ENCODE measurements at places on chromosomes 12 and 14.

- peak; percentile 31 for DNase-seq
Measured at GRCh38 chr12:6074979-6075585, 49.4 kb downstream of the VWF start.

GRCh38 chr12:49030119-49030518, 11.5 kb upstream of the PRKAG1 start:
- no peak for DNase-seq

DNA sequence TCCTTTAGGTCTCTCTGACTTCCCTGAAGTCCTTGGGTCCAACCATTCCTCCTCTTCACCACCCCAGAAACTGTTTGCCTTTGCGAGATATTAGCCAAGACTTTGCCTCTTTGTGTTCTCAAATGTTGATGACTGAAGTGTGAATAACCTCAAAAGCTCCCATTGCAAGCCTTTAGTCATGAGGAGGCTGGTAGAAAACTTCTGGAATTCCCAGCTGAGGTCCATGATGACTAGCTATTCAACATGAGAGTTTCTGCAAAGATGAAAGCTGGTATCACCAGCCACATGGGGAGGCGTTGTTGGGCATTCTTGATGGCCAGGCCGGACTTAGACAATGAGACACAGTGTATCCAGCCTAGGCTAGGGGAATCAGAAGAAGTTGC, 111.7 kb downstream of the TBX5 start:
- DNase-seq = no peak

DNA sequence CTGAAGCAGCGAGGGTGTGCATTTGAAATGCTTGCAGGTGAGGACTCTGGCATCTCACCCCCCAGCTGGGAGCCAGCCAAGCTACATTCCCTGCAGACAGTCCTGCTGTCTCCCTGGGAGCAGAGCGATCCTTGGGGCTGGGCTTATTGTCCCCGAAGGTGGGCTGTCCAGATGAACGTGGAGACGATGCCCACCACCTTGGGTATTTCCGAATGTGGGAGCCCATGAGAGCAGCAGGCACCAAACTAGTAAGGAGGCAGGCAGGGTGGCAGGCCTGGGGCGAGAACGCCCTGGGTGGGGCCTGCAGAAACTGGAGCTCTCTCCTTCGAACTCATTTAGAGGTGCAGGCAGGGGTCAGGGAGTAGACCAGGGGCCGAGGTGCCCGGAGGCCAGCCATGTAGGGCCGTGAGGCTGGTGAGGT, 18.5 kb downstream of the ZBTB42 start:
- no peak for DNase-seq

DNA sequence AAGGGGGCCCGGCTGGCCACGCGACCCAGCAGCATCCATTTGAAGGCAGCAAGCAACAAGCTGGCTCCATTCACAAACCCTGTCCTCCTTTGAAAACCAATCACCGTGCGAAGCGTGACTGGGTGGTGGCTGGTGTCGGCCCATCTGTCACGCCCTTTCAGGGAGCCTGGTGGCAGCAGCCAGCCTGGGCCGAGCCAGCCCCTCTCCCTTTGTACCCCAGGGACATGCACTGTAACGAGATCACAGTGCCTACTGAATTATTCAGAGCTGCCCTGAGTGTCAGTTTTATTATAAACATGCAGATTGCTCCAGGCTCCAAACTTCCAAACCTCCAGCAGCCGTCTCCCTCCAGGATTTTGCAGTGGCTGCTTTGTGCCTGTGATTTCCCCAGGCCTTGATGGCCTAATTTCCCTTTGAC, 22.3 kb upstream of the CTDSP2 start:
- DNase-seq = no peak

DNA sequence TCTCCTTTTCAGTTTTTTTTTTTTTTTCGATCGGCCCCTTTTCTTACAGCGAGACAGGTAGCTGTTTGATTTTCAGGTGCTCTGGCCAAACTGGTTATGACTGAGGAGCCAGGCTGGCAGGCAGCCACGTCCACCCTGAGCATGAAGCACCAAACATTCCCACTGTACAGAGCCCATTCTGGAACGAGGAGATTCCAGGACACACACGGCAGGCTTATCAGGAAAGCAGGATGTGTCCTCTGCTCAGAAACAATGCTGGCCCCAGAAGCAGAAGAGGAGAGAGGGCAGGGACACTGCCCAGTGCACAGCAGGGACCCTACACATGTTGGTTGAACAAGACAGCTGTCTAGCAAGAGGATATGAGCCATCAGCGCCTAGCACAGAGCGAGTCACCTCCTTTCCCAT, 3.7 kb upstream of the KRT2 start:
- no peak for DNase-seq

DNA sequence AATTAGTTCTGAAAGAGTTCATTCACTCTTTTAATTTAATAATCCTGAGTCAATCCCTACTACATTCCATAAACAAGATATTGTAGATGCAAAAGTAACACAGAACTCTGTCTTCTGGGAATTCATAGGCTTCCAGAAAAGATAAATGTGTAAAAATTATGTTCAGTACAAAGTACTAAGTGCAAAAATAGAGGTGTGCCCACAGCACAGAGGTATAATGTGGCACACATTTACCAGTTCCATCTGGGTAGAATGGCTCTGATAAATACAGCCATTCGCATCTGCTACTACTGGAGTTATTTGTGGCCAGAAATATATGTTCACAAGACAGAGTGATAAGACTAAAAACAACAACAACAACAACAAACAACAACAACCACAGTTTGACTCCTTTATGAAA, 111.6 kb upstream of the PTPRB start:
- DNase-seq = no peak

DNA sequence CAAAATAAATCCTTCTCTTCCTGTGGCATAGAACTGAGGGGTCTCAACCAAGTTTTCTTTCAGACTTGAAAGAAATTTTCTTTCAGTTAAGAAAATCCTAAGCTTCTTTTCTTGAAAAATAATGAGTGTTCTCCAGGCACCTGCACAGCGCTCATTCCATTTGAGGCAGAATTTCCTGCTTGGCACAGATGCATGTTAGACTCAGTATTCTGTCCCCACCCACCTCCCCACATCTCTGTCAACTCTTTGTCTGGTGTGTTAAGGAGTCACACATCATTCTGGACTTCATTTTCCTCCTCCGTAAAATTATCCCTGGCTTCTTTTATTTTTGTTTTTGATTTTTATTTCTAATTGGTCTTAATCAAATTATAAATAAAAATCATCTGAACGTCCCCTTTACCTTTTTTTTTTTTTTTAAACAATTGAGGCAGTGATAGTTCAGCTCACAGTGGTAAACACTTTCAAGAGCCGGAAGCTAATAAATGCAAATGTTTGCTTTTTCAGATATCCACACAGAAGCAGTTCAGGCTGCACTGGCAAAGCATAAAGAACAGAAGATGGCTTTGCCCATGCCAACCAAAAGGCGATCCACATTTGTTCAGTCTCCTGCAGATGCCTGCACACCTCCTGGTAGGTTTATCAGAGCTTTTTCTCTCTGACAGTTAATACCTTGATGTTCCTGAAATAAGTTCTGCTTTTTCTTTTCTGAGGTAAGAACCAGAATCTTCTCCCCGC, 104.0 kb upstream of the ATF1 start:
- DNase-seq = no peak

GRCh38 chr14:87108726-87109125, 884.3 kb downstream of the GALC start:
- no peak for DNase-seq

GRCh38 chr12:10285919-10286318, 21.8 kb upstream of the KLRD1 start:
- no peak for DNase-seq

DNA sequence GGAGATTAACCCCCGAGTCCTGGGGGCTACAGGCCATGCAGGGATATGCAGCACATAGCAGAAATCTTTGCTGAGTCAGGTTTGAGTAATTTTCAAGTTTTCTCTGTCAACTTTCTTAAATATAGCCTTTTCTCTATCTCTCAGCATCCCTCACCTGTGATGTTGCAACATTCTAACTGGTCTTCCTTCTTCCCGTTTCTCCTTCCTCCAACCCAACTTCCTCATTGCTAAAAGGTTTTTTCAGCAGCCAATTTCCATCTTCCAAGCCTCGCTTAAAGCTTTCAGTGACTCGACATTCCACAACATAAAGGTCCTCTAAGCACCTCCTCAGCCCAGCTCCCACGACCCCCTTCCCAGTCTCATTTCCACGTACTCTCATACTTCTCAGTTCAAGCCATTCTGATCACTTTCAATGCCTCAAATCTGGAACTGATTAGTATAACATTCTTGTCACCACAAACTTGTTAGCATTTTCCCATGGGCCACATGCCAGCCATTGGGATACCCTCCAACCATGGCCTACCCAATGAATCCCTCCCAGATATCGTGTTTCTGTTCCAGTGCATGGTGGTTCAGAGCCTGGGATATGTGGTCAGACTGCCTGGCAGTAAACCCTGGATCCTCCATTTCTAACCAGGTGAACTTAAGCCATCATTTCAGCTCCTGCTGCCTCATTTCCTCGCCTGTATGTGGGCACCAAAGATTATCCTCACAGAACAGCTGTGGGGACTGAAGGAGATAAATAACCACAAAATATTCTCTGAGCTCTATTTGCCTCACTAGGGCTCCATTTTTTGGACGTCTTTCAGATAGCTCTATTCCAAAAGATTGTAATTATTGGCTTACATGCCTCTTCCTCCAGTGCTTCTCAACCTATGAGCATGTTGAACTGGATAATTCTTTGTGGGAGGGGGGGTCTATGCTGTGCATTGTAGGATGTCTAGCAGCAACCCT, 65.8 kb downstream of the KCNK10 start:
- no peak for DNase-seq

DNA sequence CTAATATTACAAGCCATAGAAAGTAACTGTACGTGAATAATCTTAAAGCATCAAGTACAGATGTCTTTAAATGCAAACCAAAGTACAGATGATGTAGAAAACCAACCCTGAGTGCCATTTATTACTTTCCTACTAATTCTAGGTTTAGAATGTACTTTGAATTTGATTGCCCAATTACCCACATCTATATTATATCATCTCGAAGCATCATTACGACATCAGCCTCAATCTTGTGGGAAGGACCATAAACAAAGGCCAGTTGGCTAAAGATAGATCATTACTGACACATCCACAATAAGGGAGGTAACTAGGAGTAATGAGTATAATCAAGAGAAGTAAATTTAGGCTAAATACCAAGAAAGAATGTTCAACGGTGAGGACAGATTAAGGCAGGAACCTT, 478.9 kb downstream of the BCAT1 start:
- no peak for DNase-seq

DNA sequence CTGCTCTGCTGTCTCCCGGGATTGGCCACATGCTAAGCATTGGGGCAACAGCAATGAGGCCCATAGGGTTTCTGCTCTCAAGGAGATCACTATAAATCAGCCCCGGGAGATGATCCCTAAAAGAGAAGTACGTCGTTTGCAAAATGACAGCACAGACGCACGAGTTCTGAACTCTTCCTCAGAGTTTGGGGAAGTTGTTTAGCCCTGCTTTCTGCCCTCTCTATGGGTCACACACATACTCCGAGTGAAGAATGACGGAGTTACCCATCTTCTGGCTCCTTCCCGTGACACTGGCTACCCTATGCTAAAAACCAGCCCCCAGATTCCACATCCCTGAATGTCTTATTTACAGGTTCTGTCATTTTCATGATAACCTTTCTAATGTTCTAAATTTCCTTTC, 258.0 kb upstream of the PLEKHG7 start:
- no peak for DNase-seq

GRCh38 chr12:26130728-26131127, 5.9 kb upstream of the BHLHE41 start:
- DNase-seq = no peak

DNA sequence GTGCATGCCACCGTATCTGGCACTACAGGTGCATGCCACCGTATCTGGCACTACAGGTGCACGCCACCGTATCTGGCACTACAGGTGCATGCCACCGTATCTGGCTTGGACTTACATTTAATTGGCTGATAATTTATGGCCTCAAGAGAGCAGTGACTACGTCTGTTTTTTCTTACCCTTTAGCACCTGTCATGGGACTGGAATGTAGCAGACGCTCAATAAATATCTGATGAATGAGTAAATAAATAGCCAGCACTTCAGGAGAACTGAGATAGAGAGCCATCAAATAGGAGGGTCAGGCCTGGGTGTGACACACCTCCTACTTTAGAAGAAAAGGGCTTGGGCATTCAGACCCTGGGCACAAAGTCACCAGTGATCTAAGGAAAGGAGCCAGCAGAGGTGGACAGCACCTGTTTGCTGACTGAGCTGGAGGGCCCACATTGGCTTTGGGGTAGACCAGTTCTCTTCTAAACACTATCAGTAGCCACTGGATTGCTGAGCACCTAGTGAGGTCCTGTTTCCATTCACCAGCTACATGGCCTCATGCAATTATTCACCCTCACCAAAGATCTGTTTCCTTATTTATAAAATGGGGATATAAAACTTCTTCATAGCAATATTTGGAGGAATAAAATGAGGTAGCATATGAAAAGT, 50.1 kb downstream of the RFX4 start:
- DNase-seq = no peak

- no peak for DNase-seq
Measured at GRCh38 chr12:44717612-44718011, 158.5 kb downstream of the NELL2 start.

- DNase-seq = no peak
Measured at GRCh38 chr12:93413064-93413463, 28.7 kb downstream of the UBE2N start.

GRCh38 chr12:10400829-10401228, 8.7 kb downstream of the KLRC4 start:
- DNase-seq = no peak

DNA sequence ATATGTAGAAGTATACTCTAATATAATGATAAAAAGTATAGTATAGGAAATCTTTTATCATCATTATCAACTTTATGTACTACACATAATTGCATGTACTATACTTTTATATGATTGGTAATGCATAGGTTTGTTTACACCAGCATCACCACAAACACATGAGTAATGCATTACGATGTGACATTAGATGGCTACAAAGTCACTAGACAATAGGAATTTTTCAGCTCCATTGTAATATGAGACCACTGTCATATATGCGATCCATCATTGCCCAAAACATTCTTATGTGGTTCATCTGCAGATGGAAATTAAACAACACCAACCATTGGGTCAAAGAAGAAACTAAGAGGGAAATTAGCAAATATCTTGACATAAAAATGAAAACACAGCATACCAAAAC, 4.4 kb downstream of the ADAM20 start:
- DNase-seq = no peak

- no peak for DNase-seq
Measured at GRCh38 chr12:89927226-89927698, 218.6 kb upstream of the ATP2B1 start.

GRCh38 chr12:103586791-103587370, at the start of gene STAB2:
Gene STAB2, plus strand, starts transcription at chr12:103587273. Its CDS starts 204 bp downstream, at chr12:103587477.
- DNase-seq = no peak

GRCh38 chr12:56267443-56268071, 815 bp downstream of the COQ10A start:
- no peak for DNase-seq

DNA sequence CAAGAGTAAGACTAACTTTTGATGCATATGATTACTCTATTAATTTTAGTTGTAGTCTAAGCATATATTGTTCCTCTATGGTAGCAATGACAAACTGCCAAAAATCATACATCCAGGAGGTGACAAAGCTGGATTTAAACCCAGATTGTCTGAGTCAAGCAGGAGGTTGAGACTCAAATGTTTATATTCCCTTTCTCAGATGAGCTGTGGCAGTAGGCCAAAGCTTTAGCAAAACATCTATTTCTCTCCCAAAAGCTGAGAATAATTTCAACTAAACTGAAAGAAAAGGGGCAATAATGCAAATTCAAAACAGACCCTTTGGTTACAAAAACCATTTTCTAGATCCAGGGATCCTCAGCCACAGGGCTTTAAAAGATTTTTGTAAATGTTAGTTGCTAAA, 173.6 kb downstream of the SEC23A start:
- no peak for DNase-seq

- no peak for DNase-seq
Measured at GRCh38 chr14:91273885-91274273, 29.4 kb upstream of the GPR68 start.

Measured in activated T-cell treated with anti-CD3 and anti-CD28 coated beads, Interleukin-2, amount 50 U/mL, for 1 hour (primary cell).